ENCODE measurements at places on chromosomes 12 and 14.

GRCh38 chr14:84098261-84098660 is 1431.7 kb upstream of the FLRT2 start:
- no peak for DNase-seq

DNA sequence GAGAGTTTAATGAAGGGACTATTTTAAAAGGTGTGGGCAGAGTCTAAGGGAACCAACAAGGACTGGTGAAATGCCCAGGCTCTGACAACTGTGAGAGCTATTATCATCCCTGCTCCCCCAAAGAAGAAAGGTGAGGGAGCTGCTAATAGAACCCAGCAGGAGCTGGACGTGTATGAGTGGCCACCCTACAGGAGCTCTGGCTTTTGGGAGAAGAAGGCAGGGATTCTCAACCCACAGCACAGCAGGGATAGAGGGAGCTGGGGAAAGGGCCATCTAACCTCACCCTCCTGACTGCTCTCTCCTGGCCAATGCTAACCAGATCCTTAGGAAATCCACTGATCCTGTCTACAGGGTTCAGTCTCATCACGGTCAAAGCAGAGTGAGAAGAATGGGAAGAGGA is 57.1 kb downstream of the GRIN2B start:
- DNase-seq: no peak

- DNase-seq: no peak
Measured at GRCh38 chr14:51323492-51323891, 83.4 kb downstream of the TMX1 start.

DNA sequence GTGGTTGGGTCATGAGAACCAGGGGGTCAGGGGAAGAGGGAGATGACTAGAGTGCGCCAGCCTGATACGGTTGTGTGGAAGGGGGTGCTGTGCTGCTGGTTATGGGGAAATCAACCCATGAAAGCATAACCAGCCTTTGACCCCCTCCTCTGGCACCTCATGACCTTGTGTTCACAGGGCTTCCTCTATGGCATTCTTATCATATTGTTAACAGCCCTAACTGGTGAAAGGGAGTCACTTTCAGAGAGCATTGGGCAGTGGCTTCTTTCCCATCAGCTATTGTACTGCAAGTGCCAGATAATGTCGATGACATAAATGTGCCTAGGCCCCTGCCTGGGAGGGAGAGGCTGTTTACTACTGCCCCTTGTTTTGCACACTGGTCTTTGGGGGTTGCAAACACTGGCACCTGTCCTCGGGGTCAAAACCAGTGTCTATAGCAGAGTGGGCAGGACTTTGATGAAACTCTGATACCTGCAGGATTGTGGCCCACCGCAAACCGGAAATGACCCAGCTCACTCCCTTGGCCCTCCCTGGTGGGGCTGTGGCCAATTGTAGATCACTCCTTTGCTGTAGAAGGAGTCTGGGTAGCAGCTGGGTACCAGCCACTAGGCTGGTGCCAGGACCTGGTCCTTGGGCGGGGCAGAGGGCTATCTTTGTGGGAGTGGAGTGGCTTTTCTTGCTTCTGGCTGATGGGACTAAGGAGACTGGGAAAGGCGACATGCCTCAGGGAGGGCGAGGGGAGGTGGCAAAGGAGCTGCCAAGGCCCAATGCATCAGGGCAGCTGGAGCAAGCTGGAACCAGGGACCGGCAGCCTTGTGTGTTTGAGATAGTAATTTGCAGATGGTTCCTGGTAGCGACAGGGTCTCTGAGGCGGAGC is 634 bp upstream of the TMEM63C start:
- no peak for DNase-seq

DNA sequence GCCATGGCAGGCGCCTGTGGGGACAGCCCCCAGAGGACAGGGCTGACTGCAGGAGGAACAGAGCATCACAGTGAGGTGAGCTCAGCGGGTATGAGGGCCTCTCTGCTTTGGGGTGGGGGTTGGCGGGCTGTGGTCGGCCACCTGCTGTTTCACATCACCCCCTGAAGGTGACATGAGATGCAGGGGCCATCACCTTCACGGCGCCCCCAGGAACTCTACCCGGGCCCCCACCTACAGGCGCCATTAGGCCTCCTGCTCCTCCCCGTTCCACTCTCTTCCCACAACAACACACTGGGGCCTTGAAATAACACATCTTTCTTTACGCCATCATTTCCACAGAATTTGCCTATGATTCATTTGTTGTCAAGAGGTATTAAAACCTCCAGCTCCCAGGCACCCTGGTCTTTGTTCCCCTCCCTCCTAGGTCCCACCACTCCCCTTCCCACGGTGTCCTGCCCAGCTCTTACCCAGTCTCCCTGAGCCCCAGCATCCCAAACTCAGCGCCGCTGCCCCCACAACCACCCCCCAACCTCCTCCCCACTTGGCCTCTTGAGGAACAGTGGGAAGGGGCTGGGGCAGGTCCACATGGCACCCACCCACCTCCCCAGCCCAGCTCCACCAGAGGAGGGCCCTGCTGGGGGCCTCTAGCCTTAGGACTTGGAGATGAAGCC is 12.7 kb upstream of the HDAC7 start:
- no peak for DNase-seq

DNA sequence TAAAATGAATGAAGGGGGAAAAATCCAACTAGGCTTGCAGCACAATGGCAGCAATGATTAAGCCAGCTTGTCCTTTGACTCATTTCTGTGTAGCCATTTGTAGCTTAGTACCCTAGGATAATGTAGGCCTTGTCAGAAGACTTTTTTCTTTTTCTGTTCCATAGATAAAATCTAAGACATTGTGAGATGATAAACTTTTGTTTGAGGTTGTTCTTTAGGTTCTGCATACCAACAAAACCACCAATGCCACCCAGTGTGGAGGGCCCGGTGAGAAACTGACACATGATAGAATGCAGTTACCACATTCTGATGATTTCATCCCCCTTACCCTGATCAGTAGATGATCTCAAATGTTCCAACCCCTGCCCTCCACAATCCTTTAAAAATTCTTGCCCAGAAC is 6.6 kb upstream of the KLRD1 start:
- no peak for DNase-seq

- DNase-seq: no peak
Measured at GRCh38 chr12:12870465-12870864, 20.9 kb upstream of the GPRC5A start.

DNA sequence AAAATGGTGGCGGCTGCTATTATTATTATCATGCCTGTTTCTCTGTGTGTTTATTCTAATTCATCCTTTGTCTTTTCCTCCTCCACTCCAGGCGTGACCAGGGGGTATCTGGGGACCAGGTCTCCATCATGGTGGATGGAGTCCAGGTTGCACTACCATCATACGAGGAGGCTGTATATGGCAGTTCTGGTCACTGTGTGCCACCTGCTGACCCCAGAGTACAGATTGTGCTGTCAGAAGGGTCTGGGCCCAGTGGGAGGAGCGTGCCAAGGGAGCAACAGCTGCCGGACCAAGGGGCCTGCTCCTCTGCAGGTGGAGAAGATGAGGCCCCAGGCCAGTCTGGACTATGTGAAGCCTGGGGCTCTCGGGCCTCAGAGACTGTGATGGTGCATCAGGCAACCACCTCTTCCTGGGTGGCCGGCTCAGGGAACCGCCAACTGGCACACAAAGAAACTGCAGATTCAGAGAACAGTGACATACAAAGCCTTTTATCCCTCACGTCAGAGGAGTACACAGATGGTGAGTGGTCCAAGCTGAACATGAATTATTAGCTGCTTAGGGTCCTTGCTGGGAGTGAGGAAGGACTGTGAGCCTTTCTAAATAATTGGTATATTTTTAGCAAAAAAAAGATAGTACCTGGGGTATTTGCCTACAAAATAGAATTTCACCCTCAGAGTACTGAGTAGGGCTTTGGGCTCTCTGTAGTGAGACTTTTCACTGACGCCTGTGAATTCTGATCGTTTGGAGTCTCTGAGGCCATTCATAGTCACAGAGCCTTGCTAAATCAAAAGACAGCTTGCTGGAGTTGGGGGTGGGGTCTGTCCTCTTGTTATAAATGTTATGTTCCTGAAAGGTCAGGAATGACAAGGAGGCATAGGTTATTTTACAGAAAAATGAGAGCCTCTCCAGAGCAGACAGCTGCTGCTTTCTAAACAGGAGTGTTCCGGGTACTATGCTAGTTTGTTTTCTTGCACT is 58.1 kb upstream of the SRSF5 start:
- DNase-seq: no peak

GRCh38 chr14:60561845-60562746 is 53.1 kb downstream of the SIX6 start:
- no peak for DNase-seq

- no peak for DNase-seq
Measured at GRCh38 chr12:115569345-115570068, 708.0 kb downstream of the MED13L start.

DNA sequence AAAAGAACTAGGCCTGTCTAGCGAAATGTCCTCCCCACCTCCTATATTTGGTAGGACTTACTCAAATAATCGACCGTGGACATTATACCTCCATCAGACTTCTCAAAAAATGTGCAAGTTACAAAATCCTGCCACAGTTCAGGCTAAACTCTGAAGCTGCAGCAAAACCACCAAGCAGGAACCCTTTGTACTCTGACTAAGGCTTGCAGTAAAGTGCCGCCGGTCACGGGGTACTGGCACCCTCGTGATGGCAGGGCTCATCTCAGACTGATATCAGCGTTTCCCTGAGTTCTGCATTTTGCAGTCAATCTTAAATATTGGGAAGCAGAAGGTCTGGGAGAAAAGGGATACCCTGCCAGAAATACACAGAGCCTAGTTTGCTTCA is 17.1 kb downstream of the SLC11A2 start:
- no peak for DNase-seq

DNA sequence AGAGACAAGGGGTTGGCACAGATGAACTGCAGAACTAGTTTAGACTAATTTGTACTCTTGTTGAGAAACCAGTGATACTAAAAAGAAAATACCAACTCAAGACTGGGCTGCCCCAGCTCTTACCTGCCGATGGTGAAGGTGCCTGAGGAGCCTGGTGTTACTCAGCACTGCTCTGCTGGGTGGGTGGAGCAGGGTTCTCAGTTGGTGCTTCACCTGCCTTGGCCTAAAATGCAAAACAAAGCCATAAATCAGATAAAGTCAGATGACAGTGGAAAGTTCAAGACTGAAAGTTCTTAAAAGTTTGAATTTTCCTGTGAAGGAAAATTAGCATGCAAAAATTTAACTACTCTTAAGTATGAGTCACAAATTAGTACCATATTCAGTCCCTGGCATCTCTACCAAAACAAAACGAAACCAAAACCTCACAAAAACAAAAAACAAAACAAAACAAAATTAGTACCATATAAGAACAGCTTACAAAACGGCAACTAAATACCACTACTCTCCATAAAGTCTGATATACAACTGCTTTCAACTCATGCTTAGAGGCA is 21.9 kb downstream of the YBX3 start:
- no peak for DNase-seq

GRCh38 chr14:91870001-91870400 is 2.7 kb upstream of the TC2N start:
- DNase-seq: no peak

GRCh38 chr14:20657216-20658211 is 16.0 kb upstream of the OR6S1 start:
- DNase-seq: no peak

DNA sequence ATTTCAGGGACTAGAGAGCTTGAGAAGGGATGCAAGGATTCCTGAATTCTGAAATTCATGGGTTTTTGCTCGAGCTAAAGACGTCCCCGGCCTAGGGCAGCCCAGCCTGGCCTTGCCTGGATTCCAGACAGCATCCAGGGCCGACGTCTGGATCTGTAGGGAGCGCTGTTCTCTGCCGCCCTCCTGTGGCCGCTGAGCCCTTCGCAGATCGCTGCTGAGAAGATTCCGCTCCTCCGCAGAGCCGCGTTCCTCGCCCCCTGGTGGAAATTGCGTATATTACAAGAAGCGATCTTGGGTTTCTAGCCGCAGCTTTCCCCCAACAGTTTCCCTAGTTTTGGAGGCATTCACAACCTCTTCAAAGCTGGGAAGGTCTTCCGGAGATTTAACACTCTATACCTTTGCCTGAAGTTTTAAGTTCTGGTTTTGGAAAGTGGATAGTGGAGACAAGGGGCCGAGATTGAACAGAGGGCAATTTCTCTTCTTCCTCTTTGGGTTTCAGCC is 5.1 kb downstream of the CISTR start:
- DNase-seq: peak; percentile 45

DNA sequence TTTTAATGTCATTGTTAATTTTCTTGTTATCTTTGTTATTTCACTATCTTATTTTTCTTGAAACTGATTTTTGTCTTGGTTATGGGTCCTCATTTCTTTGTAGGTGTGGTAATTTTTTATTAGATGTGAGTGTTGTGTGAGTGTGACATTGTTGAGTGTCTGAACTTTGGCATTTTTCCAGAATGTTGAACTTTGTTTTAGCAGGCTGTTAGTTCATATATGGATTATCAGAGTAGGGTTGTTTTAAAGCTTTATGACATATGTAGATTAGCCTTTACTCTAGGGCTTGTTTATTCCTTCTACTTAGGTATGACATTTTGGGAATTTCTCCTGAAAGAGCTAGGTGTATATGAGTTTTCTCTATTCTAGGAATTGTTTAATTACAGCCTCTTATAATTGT is 103.9 kb downstream of the ARID2 start:
- DNase-seq: no peak

- no peak for DNase-seq
Measured at GRCh38 chr12:83920821-83921547, 991.6 kb downstream of the SLC6A15 start.

GRCh38 chr12:21129906-21130305 is 1.1 kb upstream of the SLCO1B1 start:
- DNase-seq: no peak

GRCh38 chr14:93002851-93003298 is 79.9 kb downstream of the CHGA start:
- DNase-seq: no peak

- DNase-seq: no peak
Measured at GRCh38 chr12:110998165-110998564, 77.8 kb upstream of the MYL2 start.

DNA sequence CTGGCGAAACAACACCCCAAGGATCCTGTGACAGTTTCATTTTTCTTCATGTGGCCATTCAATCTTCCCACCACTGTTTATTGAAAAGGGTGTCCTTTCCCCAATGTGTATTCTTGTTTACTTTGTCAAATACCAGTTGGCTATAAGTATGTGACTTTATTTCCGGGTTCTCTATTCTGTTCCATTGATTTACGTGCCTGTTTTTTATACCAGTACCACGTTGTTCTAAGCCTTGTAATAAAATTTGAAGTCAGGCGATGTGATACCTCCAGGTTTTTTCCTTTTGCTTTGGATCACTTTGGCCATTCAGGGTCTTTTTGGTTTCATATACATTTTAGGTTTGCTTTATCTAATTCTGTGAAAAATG is 9.1 kb upstream of the MGAT4C start:
- DNase-seq: no peak
